GOT3 (cell line): ENCODE measurements at places on chromosomes 2 and 18.

GRCh38 chr2:15579641-15580040, 12.0 kb upstream of the DDX1 start:
- DNase-seq: no peak

DNA sequence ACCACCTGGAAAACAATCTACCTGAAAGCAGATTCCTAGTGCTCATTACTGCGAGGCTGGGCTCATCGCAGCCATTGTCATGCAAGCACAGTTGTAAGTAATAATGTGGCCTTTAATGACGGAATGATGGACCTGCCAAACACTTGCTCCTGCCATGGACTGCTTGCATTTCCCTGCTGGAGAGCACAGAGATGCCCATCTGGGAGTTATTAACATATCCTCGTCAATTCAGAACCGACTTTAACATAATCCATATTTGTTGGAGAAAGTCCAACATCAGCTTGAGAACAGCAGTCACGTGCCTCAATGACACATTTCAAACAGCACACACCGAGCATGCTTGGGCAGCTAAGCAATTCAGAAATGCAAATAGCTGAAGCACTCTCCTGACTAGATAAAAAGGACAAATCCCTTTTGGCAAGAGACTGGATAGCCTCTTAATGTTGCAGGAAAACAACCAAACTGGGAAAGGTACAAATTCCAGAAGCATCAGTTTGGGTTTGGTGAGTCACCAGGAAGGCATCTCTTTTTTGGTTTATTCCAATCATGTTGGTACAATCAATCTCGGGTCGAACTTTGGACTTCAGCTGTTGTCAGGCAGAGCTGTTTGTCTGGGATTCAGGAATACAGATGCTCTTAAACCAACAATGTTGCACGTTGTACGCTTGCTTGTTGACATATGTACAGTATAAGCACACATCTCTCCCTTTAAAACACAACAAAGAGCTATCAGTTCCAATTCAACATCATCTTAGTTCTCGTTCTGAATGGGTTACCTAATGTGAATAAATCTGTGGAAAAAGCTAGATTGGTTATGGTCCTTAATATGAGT, 395.8 kb downstream of the LNPK start:
- no peak for DNase-seq

GRCh38 chr2:102172745-102173144, 14.1 kb upstream of the IL1RL2 start:
- no peak for DNase-seq

- no peak for DNase-seq
These were observed 86.0 kb downstream of the TPO start for GRCh38 chr2:1499033-1499795.

- no peak for DNase-seq
These were observed 380.4 kb downstream of the CLIP4 start for GRCh38 chr2:29495536-29496060.
